AG09319 (cell line): ENCODE measurements at places on chromosomes 3 and 15.

- no peak for DNase-seq
These were observed 58.2 kb downstream of the KLHL6 start for GRCh38 chr3:183497313-183497712.

GRCh38 chr15:48003441-48003840 lies 117.3 kb upstream of the SLC24A5 start:
- no peak for DNase-seq

DNA sequence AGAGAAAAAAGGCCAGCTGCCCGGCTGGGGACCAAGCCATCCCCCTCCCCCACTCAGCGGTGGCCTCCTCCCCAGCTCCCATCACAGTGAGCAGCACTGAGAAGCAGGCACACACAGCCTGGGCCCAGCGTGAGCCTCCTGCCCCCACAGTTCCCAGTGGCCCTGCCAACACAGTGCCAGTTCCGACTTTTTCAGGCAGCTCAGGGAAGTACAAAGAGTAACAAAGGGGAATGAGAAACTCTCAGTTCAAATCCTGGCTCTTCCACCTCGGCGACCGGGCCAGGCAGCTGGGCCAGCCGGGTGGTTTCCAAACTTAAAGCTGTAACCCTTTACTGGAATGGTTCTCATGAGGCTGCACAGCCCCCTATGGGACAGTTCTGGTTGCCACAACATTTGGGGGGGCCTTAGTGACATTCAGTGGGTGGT lies 18.5 kb downstream of the TNK2 start:
- no peak for DNase-seq

DNA sequence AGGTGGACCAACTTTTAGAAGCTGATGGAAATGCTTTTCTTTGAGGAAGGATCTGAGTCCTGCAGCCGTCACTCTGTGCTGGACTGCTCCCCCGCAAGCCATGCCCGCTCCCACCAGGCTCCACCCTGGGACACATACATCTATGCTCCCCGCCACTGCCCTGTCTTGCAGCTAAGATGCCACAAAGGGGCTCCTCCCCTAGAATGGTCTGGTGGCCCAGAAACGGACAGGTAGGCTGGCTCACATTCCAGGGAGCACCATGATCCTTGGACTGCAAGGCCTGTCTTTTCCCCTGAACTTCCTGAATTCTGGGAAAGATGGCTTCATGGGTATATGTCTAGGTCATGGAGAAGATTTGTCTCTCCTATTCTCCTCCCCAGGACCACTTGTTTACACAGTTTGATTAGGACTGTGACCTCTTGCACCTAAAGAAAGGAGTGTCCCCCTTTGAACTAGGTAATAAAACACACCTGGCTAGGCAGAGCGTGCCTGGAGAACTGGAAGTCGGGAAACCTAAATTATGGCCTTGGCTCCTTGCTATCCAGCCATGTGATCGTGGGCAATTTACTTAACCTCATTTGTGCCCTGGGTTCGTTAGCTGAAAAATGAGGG lies 220.9 kb upstream of the BHLHE40 start:
- no peak for DNase-seq

DNA sequence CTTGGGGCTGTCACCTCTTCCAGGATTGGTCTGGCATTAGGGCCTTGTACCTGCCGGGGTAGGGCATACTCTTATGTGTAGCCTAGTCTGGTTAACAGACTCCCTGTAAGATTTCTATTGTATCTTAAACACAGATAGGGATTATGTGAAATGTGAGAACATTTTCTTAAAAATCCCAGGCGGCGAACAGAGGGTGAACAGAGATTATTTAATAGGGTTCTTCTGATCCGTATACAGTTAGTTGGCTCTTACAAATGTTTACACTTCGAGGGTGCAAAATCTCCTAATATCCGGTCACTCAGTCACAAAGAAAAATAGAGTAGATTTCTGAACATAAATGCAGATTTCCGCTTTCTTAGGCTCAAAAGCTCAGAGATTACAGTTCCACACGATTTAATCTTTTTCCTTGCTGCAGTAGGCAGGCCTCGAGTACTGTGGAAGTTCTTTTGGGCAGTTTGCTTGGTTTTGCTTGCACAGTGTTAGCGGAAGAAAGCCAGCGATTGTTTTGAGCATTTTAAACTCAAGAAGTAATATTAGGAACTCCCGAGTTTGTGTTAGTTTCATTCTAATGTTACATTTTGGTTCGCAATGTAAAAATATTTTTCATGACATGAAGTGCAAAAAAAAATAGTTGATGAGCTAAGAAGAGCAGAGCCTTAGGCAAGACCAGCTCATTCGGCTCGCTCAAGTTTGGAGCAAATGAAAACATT lies 993 bp downstream of the PLCL2 start:
- DNase-seq = no peak

GRCh38 chr3:171829841-171830517 lies 13.2 kb upstream of the TMEM212 start:
- DNase-seq = no peak

- no peak for DNase-seq
These were observed 57.8 kb upstream of the ASB14 start for GRCh38 chr3:57350271-57350670.

- no peak for DNase-seq
These were observed 45.8 kb downstream of the ALDH1A2 start for GRCh38 chr15:58019503-58020376.

- DNase-seq = no peak
These were observed 690 bp downstream of the TP53BP1 start for GRCh38 chr15:43492266-43492665.

GRCh38 chr3:129936757-129937156 lies 37.8 kb upstream of the TRH start:
- DNase-seq = peak; percentile 42

DNA sequence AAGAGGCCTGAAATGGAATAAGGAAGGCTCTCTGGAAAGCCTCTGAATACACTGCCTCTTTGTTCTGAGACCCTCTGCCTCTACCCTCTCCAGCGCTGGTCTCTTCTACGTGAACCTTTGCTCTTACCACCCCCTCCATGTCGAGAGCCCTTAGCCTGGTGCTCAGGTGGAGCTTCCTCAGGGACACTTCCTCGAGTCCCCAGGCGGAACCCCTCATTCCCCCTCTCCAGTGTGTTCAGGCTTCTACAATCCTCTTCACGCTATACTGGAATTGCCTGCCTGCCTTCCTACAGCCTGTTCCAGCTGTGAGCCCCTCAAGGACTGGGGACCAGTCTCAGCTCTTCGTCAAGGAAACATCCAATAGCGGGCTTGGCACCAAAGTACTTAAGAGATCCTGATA lies 7.4 kb downstream of the STIMATE start:
- DNase-seq = no peak

GRCh38 chr3:120394347-120394746 lies 45.2 kb upstream of the LRRC58 start:
- DNase-seq = no peak

GRCh38 chr3:170780955-170781354 lies 89.0 kb downstream of the RPL22L1 start:
- DNase-seq = no peak

GRCh38 chr15:82625136-82625535 lies 22.0 kb downstream of the CPEB1 start:
- no peak for DNase-seq

DNA sequence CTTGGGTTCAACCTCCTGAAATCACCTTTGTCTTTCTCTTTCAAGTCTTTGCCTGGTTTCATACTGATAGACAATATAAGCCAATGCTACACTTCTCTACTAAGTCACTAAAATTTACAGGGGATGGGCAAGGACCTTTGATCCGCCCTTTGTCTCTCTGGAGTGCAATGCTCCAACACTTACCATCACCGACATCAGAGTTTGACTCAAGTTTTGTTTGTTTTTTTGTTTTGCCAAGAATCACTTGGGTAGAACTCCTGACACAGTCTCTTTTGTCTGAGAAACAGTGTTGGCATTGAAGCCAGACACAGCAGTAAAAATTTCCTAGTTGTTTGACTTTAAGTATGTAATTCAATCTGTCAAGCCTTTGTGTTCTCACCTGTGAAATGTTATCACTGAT lies 29.3 kb downstream of the NFKBIZ start:
- DNase-seq = no peak

DNA sequence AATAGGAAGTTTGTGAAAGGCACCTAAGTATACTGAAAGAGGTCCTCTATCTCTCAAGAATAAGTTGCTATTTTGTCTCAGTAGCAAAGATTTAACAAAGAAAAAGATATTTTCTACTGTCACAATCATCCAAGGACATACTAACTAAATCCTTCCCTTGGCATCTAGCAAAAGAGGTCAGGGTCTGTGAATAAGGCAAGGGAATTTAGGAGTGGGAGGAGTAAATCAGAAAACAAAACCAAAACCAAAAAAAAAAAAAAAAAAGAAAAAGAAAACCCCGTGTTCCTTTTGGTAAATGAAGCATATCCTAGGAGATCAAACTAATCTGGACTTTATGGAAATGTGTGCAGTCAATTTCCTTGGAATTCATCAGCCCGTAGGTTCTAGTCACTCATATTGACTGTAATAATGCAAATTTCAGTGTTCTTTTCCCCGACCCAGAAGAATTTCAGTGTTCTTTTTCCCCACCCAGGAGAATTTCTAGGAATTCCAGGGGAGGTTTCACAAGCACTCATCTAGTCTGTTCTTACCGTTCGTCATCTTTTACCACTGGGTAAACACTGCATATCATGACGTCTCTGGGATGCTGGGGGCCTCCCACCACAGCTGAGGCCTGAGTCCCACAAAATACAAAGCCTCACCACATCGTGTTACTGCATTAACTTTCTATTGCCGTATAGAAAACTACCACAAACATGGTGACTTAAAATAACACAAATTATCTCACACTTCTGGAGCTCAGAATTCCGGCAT lies 113.8 kb upstream of the CCDC54 start:
- DNase-seq = no peak

- no peak for DNase-seq
These were observed 70.6 kb upstream of the RASGRP1 start for GRCh38 chr15:38635170-38635569.

- DNase-seq = no peak
These were observed 44.8 kb downstream of the DCBLD2 start for GRCh38 chr3:98856724-98857123.

GRCh38 chr3:41209646-41210045 lies 10.3 kb downstream of the CTNNB1 start:
- DNase-seq = no peak

GRCh38 chr3:85259748-85260147 lies 301.0 kb downstream of the CADM2 start:
- no peak for DNase-seq

- DNase-seq = no peak
These were observed 102.9 kb downstream of the FNDC3B start for GRCh38 chr3:172142051-172142863.

GRCh38 chr3:57985176-57985983 lies 22.8 kb upstream of the FLNB start:
- DNase-seq = no peak

GRCh38 chr15:100570735-100571313 lies 31.2 kb downstream of the LINS1 start:
- no peak for DNase-seq

GRCh38 chr15:99442252-99442897 lies 123.4 kb upstream of the MEF2A start:
- peak; percentile 78 for DNase-seq

DNA sequence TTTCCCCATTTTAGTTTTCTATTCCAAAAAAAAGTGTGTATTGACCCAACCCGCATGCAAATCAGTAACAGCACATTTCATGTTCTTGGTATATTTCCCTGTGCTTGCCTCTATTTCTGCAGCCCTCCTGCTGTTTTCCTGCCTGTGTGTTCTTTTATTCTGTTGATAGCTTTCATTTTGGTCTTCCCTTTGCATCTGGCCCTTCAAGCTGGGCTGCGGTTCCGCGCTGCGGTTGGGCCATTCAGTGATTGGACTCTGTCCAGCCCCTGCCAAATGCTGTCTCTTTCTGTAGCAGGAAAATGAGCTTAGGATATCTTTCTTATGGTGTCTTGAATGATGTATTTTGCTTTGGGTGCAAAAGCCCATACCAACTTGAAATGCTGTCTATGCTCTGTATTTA lies 49.9 kb downstream of the ZNF621 start:
- DNase-seq = no peak

DNA sequence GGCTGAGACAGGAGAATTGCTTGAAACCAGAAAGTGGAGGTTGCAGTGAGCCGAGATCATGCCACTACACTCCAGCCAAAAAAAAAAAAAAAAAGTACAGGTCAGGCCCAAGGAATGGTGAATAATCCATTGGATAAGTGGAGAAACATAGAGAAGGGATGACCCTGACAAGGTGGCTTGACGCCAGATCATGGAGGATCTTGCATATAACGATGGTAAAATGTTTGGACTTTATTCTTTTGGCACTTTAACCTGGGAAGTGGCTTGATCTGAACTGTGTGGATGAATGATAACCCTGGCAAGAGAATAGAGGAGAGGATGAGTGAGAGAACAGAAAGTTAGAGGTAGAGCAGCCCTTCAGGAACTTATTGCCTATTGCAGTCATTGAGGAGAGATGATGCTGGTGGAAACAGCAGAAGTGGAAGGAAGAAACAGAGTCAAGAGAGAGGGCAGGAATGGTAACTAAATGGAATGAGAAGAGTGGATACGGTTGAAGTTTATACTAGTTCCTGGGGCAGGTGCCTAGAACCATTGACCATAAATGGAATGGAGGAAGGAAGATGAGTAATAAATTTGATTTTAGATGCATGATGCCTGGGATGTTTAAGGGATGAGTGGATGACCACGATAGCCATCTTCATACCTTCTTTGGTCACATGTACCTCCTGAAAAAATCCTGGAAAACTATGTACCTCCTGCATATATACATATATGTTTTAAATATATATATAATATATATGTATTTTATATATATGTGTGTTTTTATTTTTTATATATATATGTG lies 57.8 kb downstream of the BLM start:
- no peak for DNase-seq

- no peak for DNase-seq
These were observed 17.5 kb downstream of the CCR8 start for GRCh38 chr3:39346785-39347585.

DNA sequence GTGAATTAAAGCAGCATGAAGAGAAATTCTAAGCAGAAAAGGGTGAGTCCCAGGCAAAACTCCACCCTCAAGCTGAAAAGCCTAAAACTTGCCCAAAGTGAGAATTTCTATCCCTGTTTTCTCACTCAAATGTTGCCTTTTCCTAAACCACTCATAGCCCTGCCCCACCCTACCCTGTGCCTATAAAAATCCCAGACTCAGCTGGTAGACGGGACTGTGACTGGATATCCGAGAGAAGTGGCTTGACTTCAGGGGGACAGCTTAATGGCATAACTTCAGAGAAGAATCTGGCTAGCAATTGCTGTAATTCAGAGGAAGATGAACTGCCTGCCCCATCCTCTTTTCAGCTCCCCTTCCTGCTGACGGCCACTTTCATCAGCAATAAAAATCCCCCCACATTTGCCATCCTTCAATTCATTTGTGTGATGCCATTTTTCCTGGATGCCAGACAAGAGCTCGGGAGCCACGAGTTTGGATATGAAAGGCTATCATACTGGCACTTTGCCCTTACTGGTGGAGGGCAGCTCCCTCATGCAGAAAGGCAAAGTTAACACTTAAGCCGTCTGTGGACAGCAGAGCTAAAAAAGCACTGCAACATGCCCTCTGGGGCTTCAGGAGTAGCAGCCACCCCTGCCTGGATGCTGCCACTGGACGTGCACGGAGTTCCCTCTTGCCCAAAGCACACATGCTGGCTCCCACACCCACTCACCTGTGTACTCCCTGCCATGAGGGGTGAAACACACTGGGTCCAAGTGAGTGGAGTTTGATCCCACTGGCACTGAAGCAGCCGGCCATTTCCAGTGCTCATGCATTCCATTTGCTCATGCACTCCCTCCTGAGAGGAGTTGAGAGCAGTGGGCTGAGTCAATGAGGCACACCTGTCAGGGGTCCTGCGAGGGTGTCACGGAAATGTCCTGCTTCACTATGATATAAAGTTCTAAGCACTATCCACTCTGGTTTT lies 670.6 kb downstream of the PLOD2 start:
- no peak for DNase-seq
